ENCODE measurements at places on chromosomes 7 and 10. TPM values are rescaled to one million over a fixed set of nuclear protein-coding genes. Genes with fewer than 3 reads are reported as not detected.

Gene CACNB2
- total RNA-seq, result not detected

GRCh38 chr10:6275022-6275997, 72.6 kb downstream of the PFKFB3 start:
- peaks cover 29% of the 10 kb centered on the region for H3K36me3 ChIP-seq
- peaks cover 56% of the 10 kb centered on the region for H3K4me1 ChIP-seq
- H3K27me3 ChIP-seq, result no peaks in the 10 kb centered on the region
- DNase-seq, result peak; percentile 72
- H3K27ac ChIP-seq, result peak overlapping the region; percentile 92

DNA sequence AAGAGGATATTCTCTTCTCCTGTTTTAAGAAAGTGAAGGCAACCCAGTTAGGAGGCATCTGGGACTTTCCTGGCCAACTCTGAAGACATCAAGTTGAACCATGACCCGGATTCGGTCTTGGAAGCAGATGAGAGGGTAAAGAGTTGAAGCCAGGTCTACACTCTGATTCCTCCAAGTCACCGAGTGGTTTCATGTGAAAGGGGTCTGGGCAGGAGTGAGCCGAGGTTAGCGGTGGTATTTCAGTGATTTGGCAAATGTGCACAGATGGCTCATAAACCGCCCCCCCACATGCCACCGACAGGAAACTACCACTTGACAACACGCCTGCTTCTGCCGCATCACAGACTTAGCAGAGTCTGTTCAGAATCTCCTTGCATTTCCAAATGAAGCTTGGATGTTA, 11.4 kb upstream of the REPIN1 start:
- H3K27me3 ChIP-seq, result peaks cover 6% of the 10 kb centered on the region
- peaks cover 37% of the 10 kb centered on the region for H3K4me1 ChIP-seq
- peak overlapping the region; percentile 73 for H3K4me3 ChIP-seq
- H3K36me3 ChIP-seq, result peaks cover 7% of the 10 kb centered on the region
- H3K27ac ChIP-seq, result peak overlapping the region; percentile 80
- peak; percentile 67 for DNase-seq

- H3K4me1 ChIP-seq, result peaks cover 2% of the 10 kb centered on the region
- H3K27me3 ChIP-seq, result no peaks in the 10 kb centered on the region
- H3K4me3 ChIP-seq, result no peak overlapping the region
- DNase-seq, result no peak
- peaks cover 6% of the 10 kb centered on the region for H3K36me3 ChIP-seq
- no peak overlapping the region for H3K27ac ChIP-seq
These were observed 20.1 kb downstream of the TMEM168 start for GRCh38 chr7:112770051-112770450.

DNA sequence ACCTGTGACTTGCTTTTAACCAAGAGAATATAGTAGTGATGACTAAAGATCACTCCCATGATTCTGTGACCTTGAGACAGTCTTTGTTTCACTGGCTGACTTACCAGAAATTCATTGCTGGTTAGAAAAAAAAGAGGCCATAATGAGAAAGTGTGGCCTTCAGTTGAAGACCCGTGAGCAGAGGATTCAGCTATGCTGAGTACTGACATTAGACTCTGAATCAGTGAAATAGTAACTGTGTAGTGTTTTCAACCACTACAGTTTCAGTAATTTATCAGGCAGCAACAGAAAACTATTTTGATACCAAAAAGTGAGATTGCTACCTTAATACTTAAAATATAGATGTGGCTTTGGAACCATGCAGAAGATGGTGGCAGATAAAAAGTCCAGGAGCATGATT, 298.0 kb upstream of the KCND2 start:
- H3K36me3 ChIP-seq, result no peaks in the 10 kb centered on the region
- H3K27me3 ChIP-seq, result no peaks in the 10 kb centered on the region
- H3K4me3 ChIP-seq, result no peak overlapping the region

Gene CALML5
- total RNA-seq, result not detected

DNA sequence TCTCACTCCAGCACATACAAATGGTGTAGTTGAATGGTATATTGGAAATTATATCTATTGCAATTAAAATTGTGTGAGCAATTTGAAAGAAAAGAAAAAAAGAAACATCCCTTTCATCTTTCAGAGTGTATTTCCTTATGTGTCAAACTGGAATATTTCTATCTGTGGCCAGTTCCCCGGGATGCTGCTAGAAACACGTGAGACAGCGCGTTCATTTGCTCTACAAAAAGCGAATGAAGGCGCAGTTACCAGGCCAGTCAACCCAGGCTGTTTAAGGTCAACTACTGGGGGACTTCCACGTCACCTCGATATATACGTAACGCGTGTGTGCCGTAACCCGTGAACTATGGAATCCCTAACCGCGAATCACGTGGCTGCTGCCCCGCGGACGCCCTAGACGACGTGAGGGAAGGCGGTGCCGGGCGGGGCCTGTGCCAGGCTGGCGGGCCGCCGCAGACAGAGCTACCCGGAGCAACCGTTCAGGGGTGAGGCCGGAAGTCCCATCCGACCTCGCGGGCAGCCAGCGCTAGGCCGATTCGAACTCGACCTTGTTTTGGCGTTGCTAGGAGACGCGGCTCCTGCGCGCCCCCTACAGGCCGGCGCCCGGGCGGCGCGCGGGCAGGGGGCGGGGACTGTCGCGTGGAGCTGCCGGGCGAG, 1.1 kb upstream of the ARL4A start:
- peaks cover 2% of the 10 kb centered on the region for H3K36me3 ChIP-seq
- peak; percentile 99 for DNase-seq

GRCh38 chr10:89900554-89900953, 199.2 kb downstream of the KIF20B start:
- DNase-seq, result no peak
- no peak overlapping the region for H3K4me3 ChIP-seq
- H3K27ac ChIP-seq, result no peak overlapping the region
- no peaks in the 10 kb centered on the region for H3K36me3 ChIP-seq
- peaks cover 14% of the 10 kb centered on the region for H3K27me3 ChIP-seq
